ENCODE measurements at places on chromosomes 5 and 9.

GRCh38 chr9:71955300-71955915 is 44.0 kb downstream of the C9orf85 start:
- DNase-seq = no peak

DNA sequence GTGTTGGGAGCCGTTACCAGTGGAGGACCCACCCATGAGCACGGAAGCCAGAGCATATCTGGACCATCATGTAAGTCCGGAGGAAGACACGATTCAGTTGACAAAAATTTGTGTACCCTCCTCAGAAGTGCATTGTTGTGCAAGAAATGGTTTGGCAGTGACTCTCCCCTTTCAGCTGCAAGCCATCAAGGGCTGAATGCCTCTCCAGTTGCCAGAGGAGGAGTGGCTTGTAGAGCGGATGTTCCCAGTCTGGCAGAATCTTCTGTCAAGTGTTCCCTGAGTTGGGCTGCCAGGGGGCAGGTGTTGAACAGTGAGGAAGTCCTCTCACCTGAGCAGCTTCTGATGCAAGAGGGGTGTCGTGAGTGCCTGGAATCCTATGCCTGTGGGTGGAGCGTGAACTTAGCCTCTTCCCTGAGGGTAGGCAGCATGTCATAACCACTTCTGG is 27.6 kb upstream of the CDKN2AIPNL start:
- DNase-seq = no peak

GRCh38 chr5:8585230-8586018 is 716.5 kb downstream of the MTRR start:
- DNase-seq = no peak

DNA sequence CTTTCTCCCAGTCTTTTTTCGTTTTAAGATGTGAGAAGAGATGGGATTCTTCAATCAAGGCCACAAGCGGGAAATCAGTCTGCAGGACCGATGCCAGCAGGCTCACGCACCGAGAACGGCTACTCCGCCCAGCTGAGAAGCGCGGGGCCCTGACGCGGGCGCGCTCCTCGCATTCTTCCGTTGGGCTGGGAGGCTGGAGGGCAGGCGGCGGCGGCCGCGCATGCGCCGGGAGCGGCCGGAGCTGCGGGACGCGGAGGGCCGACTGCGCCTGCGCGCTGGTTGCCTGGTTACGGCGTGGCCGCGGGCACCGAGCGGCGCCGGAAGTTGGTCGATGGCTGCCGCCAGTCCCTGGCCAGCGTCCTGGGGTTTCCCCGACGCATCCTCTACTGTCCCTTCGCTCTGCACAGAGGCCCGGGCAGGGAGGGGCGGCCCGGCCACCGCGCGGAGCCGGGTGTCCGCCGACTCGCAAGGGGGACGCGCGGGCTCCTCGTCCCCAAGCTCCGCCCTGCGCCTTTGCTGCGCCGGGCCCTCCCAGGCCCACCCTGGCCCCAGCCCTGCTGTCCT is 831 bp upstream of the SEC16A start:
- peak; percentile 95 for DNase-seq

GRCh38 chr9:129177443-129177790 is 644 bp downstream of the IER5L start:
- no peak for DNase-seq

- no peak for DNase-seq
Observed at GRCh38 chr5:375336-375920, 53.9 kb downstream of the AHRR start.

- DNase-seq = no peak
Observed at GRCh38 chr5:72166070-72166979, 59.0 kb downstream of the MAP1B start.
